Activated T-helper 1 cell treated with anti-CD3 and anti-CD28 coated beads, Interleukin-2, amount 50 U/mL, for 16 hours (primary cell): ENCODE measurements at places on chromosomes 4 and X.

DNA sequence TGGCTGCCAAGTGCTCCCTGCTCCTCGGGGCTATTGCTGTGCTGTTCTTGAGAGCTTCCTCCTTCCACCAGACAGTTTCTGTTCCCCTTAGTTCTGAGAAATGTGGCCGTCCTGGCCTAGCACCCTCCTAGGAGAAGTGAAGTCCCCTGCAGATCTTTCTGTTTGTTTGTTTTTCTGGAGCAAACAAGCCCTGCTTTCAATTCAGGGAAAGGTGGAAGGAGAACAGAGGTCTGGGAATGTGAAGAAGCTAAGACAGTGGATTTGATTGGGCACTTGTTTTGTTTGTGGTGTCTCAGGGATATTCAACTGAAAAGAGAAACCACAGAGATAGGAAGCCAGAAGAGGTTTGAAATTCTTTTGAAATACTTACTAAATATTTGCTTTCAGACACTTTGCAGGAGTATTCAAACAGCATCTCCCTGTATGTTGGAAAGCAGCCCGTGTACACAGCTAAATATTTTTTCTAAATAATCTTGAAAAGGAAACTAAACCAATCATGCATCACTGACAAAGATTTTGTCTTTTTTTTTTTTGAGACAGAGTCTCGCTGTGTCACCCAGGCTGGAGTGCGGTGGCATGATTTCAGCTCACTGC, 36.5 kb upstream of the PPM1K start:
- DNase-seq: no peak

DNA sequence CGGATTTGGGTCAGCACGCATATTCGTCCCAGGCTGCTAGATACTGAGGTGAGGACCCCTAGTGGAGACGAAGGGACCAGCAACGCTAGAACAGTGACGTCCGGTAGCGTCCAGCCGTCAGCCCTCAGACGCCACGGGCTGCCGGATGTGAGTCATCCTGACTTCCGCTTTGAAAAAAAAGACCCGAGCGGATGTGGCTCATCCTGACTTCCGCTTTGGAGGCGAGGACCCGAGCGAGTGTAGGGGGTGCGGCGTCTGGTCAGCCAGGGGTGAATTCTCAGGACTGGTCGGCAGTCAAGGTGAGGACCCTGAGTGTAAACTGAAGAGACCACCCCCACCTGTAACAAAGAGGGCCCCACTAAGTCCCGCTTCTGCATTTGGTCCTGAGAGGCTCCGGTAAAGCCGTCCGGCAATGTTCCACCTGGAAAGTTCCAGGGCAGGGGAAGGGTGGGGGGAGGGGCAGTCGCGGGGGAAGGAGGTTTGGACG, at the start of gene MAGEB2:
MAGEB2 (plus strand) TSS at position 207 of the 487 bp plus-strand sequence. CDS start 3,018 bp downstream, outside the sequence.
- no peak for DNase-seq

GRCh38 chrX:70478526-70479245, 34.1 kb downstream of the DLG3 start:
- no peak for DNase-seq

DNA sequence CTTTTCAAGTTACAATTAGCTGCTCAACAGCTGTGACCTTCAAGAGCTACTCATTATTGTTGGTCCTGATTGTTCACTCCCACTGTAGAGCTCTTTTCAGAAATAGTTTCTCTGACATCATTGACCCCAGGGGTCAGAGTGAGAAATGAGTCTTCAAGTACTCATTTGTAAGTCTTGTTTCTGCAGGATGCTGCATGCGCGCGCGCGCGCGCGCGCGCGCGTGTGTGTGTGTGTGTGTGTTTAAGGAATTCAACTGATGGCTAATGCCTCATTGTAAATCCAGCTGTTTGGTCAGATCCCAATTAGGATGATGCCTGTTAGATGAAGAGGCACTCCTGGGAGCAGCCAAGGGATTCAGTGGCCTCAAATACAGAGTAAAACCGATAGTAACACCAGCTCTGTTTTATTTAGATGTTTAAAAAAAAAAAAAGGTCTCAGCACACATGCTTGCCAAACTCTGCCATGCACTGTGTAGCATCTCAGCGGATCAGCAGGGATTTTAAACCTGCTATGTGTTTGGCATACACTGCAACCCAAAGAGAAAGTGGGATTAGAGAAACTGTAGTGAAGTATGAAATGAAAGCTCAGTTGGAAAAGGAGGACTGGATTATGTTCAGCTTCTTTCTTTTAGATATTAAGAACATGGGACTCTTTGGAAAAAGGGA, 332.3 kb downstream of the ADGRL3 start:
- no peak for DNase-seq

DNA sequence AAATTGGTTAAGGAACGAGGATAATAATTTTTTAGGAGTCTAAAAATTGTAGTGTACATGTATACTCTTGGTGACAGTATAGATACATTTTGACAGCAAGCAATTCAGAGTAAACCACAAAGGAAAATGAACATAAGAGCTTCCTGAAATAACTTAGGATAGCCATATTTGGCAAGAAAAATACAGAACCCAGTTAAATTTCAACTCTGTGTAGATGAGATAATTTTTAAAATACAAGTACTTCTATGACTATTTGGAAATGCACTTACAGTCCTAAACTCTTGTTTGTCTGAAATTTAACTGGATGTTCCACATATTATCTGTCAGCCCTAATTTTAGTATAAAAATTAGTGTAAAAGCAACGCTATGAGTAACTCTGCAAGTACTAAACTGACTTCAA, 124.4 kb upstream of the PCDH18 start:
- no peak for DNase-seq

- no peak for DNase-seq
Measured at GRCh38 chrX:42715701-42716262, 62.2 kb downstream of the PPP1R2C start.

- DNase-seq: no peak
Measured at GRCh38 chr4:153090670-153091385, 113.4 kb upstream of the TRIM2 start.

GRCh38 chr4:163273922-163274321, 58.5 kb downstream of the NPY1R start:
- DNase-seq: no peak

GRCh38 chrX:16160729-16161128, 6.6 kb upstream of the MAGEB17 start:
- DNase-seq: no peak

DNA sequence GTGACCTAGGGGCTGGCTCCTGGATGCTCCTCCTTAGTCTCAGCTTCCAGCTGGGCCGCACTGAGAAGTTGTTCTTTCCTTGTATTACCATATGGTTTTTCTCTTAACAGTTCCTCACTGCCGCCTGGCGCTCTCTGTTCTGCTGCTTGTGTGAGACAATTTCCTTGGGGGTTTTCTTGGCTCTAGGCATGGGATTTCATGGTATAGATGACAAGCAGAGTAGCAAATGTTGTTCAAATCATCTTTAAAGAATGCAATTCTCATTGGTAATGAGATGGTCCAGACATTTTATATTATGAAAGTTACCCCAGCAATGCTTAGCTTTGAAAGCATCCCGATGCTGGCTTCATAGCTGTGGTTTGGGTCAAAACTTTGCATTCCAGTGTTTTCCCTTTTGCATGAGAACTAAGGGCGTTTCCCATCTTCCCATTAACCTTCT, 37.6 kb downstream of the SEPTIN11 start:
- no peak for DNase-seq

DNA sequence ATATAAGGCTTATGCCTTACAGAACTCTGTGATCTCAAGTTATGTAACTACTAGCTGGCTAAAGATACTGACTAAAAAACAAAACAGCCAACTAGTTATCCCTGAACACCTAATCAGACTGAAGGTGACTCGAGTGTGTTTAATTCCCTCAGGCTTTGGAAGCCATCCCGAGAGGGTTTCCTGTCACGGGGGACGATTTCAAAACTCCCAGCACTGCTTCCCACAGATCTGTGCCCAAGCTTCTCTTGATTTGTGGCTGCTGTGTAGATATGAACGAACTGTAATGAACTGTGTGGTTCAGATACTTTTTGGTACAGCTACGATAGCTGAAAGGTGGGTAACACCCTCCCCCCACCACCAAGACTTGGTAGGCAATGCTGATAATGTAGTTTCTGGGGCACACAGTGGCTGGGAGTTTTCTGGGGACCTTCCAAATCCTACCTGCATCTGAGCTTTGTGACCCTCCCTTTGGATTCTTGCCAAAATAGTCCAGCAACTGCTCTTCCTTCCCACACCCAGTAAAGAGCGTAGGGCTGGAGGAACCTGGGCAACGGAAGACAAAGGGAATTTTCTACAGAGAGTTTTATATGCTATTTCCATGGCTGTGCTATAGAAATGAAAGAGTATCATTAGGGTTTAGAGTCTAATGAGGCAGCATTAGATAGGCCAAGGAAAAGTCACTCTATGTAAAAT, 148.8 kb downstream of the MGST2 start:
- DNase-seq: no peak

DNA sequence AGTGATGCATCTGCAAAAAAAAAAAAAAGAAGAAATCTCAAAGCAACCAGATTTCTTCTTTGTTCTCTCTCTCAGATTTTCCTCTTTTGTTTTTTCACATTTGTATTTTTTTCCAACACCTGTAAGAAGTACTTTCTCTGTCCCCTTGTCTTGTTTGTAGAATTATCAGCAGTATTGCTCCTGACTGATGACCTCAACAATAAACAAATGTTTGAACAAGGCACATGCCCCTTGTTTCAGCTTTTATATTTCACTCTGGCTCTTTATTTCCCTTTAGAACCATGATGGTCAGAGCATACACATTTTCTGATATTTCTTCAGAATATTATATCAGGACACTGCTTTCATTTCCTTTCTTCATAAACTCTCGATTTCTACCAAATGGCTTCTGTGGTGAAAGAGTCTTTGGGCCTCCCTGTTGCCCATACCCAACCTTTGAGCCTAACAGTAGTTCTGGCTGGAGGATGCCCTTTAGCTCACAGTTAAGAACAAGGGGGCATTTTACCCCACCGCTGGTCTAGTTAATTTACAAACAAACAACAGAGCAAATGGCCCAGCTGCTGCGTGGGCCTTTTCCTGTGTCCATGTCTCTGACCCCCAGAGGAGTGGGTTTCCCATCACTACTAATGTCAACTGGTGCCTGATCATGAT, 142.5 kb upstream of the SMAD1 start:
- no peak for DNase-seq

DNA sequence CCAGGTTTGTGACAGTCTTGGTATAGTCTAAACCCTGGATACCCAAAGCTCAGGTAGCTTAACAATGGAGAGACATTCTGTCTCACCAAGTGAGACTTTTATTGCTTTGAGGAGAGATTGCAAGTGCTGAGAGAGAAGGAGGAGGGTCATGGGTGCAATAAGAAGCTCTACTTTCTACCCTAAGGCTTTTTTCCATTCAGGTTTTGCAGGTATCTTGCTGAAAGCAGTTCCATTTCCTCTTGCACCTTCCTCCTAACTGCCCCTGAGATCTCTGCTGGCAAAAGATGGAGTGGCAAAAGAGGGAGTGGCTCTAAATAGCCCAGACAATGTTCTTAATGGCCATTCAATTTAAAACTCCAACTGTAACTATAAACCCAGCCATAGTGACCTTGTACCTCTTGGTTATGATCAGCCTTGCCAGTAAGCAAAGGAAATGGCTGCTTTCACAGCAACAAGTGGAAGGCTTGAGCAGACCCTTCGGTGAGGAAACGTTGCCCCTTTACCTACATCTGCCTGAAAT, 105.6 kb upstream of the CPEB2 start:
- DNase-seq: no peak

DNA sequence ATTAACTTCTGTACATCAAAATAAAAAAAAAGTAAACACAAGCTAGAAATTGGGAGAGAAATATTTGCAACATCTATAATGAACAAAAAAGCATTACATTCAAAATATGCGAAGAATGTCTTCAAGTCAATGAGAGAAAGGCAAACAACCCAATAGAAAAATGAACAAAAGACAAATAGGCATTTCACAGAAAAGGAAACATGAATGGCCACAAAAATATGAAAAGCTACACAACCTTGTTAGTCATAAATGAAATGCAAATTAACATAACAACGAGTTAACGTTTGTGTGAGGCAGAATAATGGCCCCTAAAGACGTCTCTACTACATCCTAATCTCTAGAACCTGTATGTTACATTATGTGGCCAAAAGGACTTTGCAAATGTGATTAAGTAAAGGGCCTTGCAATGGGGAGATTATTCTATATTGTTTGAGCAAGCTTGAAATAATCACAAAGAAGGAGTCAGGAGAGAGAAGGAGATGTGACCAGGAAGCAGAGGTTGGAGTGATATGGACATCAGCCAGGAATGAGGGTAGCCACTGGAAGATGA, 86.8 kb downstream of the WDFY3 start:
- DNase-seq: no peak

- no peak for DNase-seq
Measured at GRCh38 chr4:100841911-100842310, 324.1 kb upstream of the EMCN start.

GRCh38 chrX:20240201-20240600, 26.5 kb downstream of the RPS6KA3 start:
- DNase-seq: no peak

- no peak for DNase-seq
Measured at GRCh38 chrX:54920610-54921426, at the start of gene TRO. TSS of gene TRO (plus strand) at chrX:54920824. CDS start at chrX:54922247, 1,423 bp downstream.

DNA sequence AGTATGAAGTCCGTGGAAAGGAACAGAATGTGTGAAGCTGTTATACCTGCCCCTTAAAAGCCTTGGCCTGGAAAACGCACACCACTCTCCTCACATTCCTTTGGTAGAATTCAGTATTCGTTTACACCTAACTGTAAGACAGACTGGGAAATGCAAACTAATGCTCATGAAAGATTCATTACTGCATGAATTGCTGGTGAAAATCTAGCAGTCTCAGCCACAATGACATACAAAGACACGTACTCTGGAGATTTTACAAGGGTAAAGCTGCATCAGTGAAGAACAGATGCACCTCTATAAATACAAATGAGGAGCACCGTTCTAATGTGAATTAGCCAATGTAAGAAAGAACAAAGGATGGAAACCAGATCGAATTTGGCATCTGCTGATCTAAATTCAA, 2051.3 kb downstream of the PCDH7 start:
- DNase-seq: no peak

GRCh38 chrX:149036086-149036485, 469.0 kb downstream of the IDS start:
- DNase-seq: no peak

DNA sequence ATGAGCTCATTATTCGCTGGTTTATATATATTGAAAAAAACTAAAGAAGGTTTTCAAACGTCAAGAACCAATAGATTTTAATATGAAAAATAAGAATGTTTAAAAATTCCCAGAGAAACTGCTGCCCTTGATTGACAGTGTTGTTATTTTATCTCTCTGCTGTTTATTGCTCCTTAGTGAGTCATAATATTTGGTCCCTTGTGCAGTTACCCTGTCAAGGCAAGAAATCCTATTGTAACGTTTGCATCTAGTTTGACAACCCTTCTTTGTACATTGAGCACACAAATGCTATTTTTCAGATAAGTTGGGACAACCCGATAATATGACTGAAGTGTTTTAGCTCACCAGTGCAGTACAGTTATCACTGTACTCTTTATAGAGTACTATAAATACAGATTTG, 349.4 kb downstream of the CCSER1 start:
- no peak for DNase-seq

- DNase-seq: no peak
Measured at GRCh38 chr4:171594293-171594692, 218.9 kb upstream of the GALNTL6 start.
